ENCODE measurements at places on chromosomes 4 and X.
A peak's percentile ranks its signal among the peaks of the same experiment; 100 is the strongest.

DNA sequence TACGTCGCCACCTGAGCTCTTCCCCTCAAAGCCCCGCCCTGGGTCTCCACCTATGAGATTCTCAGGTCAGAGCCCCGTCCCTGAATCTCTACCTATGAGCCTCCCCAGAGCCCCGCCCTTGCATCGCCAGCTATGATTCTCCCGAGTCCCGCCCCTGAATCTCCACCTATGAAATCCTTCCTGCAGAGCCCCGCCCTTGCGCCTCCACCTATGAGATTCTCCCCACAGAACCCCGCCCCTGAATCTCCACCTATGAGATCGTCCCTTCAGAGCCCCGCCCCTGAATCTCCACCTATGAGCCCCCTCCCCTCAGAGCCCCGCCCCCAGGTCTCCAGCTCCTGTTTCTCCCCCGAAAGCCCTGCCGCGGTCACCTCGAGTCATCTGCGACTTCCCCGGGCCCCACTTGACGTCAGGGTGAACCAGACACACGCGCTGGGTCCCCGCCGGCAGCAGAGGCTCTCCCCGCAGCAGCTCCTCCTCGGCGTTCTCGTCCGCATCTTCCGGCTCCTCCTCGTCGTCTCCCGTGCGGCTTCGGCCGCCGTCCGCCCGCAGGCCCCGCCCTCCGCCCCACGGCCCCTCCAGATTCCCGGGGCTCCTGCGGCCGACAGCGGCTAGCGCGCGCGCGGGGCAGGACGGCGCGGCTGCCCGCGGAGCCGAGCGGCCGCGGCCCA lies 393 bp downstream of the GTPBP6 start:
- DNase-seq = peak; percentile 99

DNA sequence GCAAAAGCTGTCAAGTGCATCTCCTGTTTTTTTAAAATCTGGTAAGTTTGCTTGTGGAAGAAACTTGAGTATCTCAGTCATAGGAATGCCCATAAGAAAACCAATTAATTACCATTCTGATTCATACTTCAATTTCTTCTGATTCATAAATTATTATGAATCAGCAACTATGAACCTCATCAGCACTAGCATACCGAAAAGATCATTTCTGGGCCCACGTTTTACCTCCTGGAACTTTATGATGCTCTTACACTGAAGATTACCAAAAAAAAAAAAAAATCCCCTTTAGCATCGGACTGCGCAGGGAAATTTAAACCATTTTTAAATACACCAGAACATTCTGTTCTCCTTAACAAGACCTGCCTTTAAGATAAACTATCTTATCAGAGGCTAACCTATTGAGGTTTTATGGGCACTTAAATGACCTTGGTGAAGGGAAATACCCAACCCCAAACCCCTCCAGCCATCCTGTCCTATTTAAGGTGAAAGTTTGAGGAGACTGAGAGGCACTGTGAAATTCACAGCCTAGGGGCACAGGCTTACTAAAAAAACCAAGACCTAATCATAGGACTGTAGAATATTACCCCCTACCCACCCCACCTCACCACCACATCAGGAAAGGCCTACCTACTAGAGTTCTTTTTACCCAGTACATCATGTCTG lies 38.2 kb upstream of the ABCG2 start:
- no peak for DNase-seq

GRCh38 chrX:3378156-3378555 lies 31.7 kb upstream of the MXRA5 start:
- DNase-seq = no peak

GRCh38 chr4:110287130-110287529 lies 88.7 kb upstream of the ELOVL6 start:
- DNase-seq = no peak

DNA sequence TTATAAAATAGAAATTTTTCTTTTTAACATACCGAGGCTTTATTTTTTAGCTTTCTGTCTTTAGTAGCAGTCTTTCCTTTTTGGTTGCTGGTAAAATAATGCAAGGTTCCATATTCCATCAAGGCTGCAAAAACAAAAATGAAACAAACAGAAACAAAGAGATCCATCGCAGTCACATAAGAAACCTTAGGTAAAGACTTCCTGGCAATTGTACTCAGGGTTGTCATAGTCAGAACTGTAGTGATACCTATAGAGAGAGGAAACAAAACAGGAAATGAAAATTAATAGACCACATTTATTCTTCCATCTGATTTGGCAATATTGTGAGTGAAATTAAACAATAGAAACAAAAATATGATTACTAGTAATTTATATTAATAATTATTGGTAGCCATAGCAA lies 72.5 kb downstream of the GABRG1 start:
- no peak for DNase-seq

DNA sequence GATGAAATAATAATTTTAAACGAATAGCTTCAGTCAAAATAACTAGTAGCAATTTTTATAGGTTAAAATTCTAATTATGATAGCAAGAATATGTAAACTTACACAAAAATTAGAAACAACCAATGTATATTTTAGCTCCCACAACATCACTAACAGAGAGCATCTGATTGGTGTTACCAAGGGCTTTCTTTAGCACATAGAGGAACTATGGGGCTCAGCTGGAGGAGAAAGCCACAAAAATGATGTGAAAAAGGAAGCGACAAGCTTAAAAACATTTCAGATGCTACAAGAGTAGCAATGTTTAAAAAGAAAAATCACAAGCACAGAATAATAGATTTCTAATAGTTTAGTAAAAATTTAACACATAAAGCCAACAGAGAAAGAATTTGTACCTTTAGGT lies 56.3 kb downstream of the ATP8A1 start:
- DNase-seq = no peak

GRCh38 chr4:161419822-161420221 lies 744.0 kb downstream of the FSTL5 start:
- no peak for DNase-seq

DNA sequence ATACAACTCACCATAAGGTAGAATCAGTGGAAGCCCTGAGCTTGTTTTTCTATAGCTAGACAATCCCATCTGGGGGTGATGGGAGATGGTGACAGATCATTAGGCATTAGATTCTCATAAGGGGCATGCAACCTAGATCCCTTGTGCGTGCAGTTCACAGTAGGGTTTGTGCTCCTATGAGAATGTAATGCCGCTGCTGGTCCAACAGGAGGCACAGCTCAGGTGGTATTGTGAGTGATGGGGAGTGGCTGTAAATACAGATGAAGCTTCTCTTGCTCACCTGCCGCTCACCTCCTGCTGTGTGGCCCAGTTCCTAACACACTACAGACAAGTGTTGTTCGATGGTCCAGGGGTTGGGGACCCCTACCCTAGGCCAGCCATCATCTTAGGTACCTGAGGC lies 5.9 kb upstream of the GATB start:
- DNase-seq = no peak

DNA sequence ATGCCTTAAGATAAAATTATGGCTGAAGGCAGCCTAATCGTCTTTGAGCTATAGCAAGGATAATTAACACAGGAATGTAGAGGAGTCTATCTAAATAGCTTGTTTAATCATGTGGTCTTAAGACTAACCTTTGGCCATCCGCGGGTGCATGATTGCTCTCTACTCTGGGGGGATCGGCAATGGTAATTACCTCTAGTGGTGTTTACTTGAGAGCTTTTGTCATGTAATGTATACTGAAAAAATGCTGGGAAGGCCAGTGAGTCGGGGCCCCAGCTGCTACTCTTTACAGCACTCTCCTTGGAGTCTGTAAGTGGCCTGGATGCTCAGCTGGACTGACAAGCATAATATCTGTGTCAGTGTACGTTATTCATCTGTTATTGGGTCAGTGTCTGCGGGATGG lies 65.5 kb upstream of the GNPDA2 start:
- no peak for DNase-seq

- no peak for DNase-seq
These were observed 348.1 kb downstream of the RAPGEF2 start for GRCh38 chr4:159451006-159451405.

GRCh38 chrX:19686876-19687275 lies 171.6 kb upstream of the MAP3K15 start:
- DNase-seq = no peak

DNA sequence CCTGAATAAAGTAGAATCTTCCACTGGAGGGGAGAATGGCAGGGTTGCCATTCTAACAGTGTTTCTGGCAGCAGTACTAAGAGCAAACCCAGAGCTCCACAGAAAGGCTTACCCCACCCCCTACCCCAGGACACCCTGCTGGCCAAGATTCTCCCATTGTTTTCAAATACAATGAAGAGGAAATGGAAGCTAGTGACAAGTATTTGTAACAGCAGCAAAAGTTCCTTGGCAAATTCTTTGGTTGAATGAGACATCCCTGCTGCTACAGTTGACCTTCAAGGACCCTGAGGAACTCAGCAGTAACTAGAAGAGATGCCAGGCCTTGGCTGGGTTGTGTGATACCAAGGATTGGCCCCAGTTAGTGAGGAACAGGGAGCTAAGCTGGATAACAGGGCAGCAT lies 124.2 kb upstream of the DGKK start:
- DNase-seq = no peak

DNA sequence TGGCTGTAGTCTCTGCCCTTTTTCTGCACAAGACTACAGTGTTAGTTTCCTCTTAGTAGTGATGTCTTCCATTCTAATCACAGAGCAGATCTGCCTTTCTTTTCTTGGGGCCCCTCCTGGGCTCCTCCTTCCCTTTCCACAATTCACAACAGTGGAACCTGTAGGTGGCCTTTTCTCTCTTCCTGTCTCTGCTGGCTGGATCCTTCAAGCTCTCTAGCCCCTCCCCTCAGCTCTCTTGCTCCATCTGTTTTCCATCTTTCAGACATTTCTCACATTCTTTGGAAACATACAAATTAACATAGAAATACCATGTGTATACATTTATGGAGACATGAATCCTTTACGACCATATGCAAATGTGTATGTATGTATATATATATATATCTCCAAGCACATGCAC lies 304 bp upstream of the SPIN2A start:
- no peak for DNase-seq

DNA sequence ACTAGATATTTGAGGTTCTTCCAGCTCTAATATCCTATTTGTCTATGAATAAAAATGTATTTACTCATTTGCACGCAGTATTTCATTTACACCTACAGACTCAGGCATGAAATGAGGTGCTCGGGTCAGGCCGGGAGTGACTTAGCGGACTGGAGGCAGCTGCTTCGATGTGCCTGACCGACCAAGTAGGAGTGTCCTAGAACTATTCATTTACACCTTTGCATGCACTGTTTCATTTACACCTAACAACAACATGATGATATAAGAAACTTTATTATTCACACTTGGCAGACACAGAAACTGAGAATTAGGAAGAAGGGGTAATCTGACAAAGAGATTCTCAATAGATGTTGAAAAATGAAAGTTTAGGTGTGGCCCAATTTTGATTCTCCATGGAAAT lies 28.7 kb upstream of the FAT1 start:
- DNase-seq = no peak

GRCh38 chr4:182969651-182970279 lies 52.6 kb upstream of the DCTD start:
- no peak for DNase-seq

DNA sequence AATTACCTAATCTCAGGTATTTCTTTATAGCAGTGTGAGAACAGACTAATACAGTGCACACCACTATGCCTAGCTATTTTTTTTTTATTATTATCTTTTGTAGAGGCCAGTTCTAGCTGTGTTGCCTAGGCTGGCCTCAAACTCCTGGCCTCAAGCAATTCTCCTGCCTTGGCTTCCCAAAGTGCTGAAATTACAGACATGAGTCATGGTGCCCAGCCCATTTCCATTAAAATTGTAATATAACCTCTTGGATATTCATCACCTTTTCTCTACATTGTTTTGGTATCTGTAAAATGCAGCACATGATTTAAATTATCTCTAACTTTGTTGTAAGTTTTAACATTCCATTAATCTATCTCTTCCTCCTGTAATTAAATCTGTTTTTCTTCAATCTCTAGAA lies 2052.9 kb downstream of the ARAP2 start:
- no peak for DNase-seq

- no peak for DNase-seq
These were observed 30.5 kb downstream of the FGF2 start for GRCh38 chr4:122857160-122857559.

DNA sequence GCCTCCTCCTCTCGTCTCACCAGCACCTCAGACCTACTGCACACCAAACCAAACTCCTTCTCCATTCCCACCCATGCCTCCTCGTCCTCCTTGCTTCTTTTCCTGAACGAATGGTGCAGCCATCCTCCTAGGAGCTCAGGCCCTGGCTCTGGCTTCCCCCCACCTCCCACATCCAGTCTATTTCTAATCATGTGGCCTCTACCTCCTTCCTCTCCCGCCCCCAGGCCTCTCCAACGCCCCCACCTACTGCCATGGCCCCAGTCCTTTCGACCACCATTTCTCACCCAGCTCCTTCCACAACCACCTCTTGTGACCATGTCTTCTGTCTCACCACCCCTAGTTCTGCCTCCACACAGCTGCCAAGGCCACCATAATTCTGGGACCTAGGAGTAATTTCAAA lies 127.1 kb downstream of the PJA1 start:
- no peak for DNase-seq

DNA sequence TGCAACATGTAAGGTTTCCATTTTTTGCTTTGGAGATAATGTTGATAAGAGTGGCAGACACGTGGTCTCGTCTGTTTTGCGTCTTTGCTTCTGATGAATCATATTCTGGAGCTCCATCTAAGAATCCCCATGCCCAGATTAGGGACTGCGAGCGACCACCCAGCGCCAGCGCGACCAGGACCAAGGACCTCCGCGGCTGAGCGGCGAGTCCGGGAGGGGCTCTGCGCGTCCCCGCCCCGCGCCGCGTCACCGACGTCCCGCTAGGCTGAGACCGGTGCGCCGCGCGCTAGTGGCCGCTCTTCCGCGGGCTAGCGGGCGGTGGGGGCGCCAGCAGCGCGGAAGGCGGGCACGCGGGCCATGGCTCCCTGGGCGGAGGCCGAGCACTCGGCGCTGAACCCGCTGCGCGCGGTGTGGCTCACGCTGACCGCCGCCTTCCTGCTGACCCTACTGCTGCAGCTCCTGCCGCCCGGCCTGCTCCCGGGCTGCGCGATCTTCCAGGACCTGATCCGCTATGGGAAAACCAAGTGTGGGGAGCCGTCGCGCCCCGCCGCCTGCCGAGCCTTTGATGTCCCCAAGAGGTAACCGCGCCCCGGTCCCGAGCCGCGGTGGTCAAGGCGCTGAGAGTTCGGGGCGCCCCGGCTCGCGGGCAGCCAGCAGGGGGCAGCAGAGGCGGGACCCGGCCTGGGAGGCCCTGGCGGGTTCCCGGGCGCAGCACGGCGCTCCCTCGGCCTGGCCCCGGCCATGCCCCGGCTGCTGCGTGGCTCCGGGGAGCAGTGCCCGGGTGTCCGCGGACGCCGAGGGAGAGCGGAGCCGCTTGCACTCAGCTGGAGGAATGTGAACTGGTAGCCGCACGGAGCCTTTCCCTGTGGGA lies at the start of gene SRD5A3:
TSS of gene SRD5A3 (plus strand) at position 263 of the 871 bp plus-strand sequence. CDS start at position 358, 95 bp downstream.
- DNase-seq = peak; percentile 78

GRCh38 chrX:80223982-80224579 lies 196.2 kb upstream of the TENT5D start:
- DNase-seq = no peak
